Stimulated activated naive CD8-positive, alpha-beta T cell treated with anti-CD3 and anti-CD28 coated beads, Interleukin-15, amount 100 ng/mL, for 72 hours (primary cell): ENCODE measurements at places on chromosomes 12 and 14.

- no peak for DNase-seq
These were observed 75.9 kb upstream of the DHRS4 start for GRCh38 chr14:23877538-23878180.

DNA sequence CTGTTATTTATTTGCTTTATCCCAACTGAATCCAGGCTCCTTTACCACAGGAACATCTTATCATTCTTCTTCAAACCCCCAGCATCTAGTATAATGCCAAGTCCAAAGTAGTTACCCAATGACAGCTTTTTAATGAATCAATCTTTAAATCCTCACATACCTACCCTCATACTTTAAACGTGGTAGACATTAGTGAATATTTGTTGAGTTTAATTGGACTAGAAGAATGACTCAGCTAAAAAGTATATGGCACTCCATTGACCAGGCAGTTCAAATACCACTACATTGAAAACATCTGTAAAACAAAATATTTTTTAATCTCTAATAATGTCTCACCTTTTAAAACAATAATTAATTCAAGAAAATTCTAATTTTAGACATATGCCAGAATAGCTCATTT lies 98.1 kb downstream of the ZFC3H1 start:
- no peak for DNase-seq

GRCh38 chr12:2054091-2055018 lies 1.6 kb downstream of the CACNA1C start:
- no peak for DNase-seq

DNA sequence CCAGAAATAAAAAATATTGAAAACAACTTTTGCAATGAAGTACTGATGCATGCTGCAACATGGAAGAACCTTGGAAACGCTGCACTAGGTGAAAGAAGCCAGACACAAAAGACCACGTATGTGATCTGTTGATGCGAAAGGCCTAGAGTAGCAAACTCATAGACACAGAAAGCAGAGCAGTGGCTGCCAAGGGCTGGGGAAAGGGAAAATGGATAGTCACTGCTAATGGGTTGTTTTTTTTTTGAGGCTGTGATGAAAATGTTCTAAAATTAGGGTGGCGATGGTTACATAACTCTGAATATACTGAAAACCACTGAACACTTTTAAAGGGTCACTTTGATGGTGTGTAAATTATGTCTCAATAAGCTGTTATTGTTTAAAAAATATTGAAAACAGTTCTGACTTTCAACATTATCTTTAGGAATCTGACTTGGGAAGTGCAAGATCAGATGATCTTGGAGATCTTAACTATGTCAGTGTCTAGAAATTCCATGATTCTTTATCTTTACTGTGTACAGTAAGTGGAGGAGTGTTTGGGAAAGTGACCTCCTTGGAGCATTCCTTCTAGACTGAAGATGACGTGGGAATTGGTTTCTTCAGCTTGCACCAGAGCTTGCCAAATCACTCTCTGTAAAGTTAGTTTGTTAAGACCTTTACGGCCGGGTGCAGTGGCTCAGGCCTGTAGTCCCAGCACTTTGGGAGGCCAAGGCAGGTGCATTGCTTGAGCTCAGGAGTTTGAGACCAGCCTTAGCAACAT lies 12.4 kb downstream of the MLXIP start:
- no peak for DNase-seq

DNA sequence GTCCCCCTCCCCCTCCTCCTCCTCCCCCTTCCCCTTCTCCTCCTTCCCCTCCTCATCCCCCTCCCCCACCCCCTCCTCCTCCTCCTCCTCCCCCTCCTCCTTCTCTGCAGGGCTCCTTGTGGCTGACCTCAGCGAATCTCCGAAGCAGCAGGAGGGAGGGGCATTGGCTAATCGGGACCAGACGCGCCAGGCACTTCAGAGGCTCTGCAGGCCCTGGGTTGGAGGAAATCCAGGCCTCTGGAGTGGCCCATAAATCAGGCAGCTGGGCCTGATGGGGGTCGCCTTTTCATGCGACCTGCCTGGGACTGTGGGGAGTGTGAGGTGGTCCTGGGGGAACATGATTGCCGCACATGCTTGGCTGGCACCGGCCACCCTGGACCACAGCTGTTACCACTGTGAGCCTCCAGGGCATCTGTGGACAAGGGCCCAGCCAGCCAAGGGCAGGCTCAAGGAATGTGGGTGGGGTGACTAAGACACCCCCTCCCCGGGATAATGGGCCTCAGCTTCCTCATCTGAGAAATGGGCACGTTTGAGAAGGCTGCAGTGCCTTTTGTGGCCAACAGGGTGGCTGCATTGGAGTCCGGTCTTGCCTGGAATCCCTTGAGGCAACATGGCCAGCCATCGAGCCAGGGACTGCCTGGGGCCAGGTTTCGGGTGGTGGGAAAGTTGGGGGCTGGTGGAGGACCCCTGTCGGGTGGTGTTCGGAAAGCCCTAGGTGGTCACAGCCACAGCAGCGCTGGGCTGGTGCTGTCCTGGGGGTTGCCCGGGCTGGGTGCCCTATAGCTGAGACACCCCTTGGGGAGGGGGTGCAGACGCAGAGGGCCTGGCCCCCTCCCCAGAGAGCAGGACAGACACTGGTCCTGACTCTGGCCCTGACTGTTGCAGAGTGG lies 12.0 kb downstream of the KIF26A start:
- DNase-seq: no peak

DNA sequence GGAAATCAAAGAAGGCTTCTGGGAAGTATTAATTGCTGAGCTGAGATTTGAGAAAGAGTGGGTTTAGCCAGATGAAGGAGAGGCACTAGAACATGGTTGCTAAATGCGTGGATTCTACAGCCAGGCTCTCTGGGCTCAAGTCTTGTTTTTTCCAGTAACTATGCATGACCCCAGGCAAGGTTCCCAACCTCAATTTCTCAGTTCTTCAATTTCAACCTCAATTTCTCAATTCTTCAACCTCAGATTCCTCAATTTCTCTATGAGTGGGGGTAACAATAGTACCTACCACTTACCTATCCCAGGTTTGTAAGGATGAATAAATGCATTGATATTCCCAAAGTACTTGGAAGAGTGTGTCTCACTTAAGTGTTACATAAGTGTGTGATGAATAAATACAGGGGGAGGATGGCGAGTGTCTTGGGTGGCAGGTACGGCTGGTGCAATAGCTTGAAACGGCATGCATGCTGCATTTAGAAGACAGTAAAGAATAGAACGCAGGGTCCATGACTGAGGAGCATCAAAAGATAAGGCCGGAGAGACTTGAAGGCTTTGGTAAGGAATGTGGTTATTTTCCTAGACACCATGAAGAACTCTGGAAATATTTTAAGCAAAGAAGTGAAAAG lies 149.1 kb upstream of the ATP2B1 start:
- DNase-seq: no peak

- DNase-seq: no peak
These were observed 3.0 kb upstream of the PPP1CC start for GRCh38 chr12:110745542-110746284.

DNA sequence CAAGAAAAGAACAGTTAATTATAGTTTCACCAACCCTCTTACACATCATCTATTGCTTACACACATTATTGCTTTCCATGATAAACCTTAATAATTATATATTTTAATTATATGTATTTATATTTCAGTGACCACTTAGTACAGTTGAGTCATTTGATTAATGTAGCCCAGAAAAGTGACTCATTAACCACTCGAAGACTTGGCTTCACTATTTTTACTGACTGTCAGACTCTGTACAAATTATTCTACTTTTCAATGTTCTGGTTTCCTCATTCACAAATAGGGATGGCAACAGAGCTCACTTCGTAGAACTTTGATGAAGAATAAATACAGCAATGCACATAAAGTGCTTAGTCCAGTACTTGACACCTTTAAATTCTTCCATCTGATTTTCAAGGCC lies 98.3 kb downstream of the CFAP54 start:
- no peak for DNase-seq

- DNase-seq: no peak
These were observed 9.9 kb downstream of the CCDC175 start for GRCh38 chr14:59566725-59567124.

DNA sequence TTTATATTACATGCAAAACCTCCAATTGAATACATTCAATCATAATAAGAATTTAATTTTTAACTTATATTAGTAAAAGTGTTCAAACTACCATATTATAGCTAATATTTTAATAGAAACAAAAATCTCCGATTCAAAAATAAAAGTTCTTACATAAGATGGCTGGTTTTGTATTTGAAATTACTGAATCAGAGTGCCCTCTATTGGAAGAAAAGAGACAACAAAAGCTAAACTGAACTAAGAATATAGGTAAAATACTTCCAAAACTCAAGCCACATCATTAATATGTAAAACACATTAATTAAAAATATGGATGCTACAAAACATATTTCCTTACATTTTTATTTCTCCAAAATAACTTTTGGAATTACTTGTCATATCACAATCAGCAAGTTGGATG lies 120.3 kb downstream of the GARIN6 start:
- no peak for DNase-seq

DNA sequence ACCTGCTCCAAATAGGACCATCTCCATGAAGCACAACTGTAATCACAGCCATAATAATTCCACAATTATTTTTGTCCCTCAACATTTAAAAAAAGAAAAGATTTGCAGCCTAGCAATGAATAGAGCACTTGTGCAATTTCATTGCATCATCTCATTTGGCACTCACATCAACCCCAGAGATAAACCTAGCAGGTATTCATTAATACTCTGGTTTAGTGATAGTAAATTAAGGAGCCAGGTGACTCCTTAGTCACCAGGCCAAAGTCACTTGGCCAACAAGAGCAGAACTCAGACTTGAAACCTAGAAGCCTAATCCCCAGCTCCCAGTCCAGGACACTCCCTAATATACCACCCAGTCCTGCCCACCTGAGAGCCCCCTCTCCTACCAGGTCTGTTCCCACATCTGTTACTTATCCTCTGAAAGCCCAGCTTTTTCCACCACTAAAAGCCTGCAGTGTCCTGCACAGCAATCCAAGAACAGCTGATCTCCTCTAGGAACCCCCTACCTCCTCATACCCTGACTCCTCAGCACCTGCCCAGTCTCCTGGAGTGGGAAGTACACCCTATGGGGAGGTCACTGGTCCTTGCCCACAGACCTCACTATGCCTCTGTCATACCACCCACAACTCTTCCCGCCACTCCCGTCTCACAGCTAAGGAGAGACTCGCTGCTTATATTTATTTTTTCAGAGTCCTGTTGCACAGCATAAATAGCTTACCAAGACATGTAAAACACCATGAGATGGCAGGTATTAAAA lies 22.1 kb downstream of the OR10P1 start:
- no peak for DNase-seq

GRCh38 chr12:106873983-106874382 lies 81.7 kb upstream of the TMEM263 start:
- DNase-seq: no peak

DNA sequence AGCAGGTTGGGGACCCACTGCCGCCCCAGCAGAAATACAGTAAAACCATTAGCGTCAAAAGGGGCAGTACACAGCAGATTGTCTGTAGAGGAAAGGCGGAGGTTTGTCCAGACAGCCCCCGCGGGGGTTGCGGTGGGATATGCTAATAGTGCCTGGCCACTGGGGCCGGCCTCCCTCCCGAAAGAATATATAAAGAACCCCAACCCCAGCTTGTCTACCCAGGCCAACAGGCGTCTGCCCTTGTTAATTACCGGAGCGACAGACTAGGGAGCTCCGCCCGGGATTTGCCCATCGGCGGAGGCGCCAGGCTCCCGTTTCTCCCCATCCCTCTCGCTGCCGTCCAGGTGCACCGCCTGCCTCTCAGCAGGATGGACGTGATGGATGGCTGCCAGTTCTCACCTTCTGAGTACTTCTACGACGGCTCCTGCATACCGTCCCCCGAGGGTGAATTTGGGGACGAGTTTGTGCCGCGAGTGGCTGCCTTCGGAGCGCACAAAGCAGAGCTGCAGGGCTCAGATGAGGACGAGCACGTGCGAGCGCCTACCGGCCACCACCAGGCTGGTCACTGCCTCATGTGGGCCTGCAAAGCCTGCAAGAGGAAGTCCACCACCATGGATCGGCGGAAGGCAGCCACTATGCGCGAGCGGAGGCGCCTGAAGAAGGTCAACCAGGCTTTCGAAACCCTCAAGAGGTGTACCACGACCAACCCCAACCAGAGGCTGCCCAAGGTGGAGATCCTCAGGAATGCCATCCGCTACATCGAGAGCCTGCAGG lies at the start of gene MYF5:
Gene MYF5, plus strand, starts transcription at position 217 of the 774 bp plus-strand sequence. Its CDS starts 152 bp downstream, at position 369.
- no peak for DNase-seq

GRCh38 chr14:96149131-96149530 lies 55.5 kb upstream of the BDKRB2 start:
- DNase-seq: no peak

DNA sequence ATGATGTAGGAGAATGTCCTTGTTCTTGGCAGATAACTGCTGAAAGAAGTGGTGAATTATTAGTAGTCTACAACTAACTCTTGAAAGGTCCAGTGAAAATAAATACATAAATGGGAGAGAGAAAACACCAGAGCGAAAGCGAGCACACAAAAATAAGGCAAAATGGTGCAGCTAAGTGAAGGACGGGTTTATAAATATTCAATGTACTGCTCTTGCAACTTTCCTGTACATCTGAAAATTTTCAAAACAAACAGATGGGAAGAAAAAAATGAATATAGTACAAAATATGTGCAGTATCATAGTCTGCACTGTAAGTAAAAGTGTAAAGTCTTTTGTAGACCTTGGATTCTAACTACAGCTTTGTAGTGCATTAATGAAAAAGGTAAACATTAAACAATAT lies 1.3 kb downstream of the MOK start:
- DNase-seq: no peak

GRCh38 chr12:120851444-120851843 lies 52.7 kb downstream of the SPPL3 start:
- DNase-seq: no peak

DNA sequence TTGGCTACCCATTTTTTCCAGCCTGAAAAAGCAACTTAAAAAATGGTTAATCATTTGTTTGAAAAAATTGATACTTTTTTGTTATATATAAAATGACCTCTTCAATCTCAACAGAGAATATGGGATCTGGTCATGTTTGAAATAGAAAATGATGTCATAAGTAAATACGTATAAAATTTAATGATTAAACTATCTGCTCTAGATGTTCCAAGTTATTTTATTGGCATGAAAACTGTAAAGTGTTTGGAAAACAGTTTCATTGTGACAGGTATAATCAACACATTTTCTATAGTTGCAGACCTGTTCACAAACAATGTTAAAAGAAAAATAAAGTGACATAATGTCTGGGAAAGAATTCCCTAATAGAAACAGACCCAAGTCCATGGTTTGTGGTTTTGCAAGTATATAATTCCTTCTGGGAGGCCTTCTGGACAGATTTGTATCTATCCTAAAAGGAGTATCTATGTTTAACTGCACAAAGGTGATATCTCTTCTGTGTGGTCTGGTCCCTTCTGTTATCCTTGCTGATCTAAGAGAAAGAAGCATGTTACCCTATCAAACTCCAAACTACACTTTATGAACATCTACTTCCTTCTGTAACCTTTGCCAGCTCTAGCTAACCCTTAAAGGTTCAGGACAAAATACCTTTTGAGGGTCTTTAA lies 39.5 kb upstream of the LRIG3 start:
- DNase-seq: no peak

GRCh38 chr14:22252686-22253085 lies 336.3 kb downstream of the DAD1 start:
- no peak for DNase-seq

DNA sequence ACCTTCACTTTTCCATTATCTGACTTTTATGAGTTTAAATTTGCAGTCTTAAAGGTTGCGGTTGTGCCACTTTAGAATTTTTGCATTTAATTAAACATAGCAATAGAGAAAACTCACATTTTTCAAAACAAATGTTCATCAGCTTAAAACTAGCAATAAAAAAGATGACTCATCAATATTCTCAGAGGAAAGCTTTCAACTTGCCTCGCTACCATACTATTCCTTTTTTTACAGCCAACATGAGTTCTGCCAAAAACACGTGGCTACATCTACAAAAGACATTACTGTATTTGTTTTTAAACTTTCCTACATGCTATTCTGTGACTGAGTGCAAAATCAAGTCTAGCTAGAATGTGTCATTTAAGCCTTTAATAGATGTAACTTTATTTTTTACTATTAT lies 497.1 kb downstream of the RPS29 start:
- no peak for DNase-seq
